ENCODE measurements at places on chromosomes 16 and 17.

- no peak for DNase-seq
Observed at GRCh38 chr17:5952518-5952917, 117.7 kb upstream of the WSCD1 start.

GRCh38 chr17:22303096-22303495, 610.8 kb downstream of the KCNJ18 start:
- no peak for DNase-seq

- DNase-seq, result no peak
Observed at GRCh38 chr17:75785016-75785890, 647 bp downstream of the UNK start.

- DNase-seq, result no peak
Observed at GRCh38 chr17:31582151-31582907, 190.9 kb downstream of the RAB11FIP4 start.

DNA sequence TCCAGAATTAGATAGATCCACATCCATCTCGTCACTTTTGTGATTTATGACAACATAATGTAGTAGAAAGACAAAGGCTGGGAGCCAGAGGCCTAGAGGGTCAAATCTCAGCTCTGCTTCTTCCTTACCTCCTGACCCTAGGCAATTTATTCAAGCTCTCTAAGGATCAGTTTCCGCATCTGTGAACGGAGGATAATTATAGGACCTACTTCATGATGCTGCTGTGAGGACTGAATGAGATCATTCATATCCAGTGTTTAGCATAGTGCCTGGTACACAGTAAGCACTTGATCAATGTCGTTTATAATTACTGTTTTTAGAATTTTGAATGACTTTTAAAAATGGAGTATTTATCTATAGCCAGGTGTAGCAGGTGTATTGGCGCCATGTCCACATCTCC, 128.4 kb downstream of the SHISA9 start:
- DNase-seq, result no peak

DNA sequence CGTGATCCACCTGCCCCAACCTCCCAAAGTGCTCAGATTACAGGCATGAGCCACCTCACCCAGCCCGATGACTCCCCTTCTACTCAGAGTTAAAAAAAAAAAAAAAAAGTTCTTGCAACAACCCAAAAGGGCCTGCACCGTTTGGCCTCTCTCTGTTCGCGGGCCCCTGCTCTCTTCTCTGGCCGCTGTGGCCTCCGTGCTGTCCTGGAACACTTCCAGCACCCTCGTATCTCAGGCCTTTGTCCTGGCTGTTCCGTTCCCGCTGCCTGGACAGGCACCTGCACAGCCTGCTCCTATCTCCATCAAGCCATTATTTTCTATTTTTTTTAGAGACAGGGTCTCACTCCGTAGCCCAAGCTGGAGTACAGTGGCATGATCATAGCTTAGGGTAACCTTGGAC, 10.8 kb downstream of the MYO1C start:
- no peak for DNase-seq

DNA sequence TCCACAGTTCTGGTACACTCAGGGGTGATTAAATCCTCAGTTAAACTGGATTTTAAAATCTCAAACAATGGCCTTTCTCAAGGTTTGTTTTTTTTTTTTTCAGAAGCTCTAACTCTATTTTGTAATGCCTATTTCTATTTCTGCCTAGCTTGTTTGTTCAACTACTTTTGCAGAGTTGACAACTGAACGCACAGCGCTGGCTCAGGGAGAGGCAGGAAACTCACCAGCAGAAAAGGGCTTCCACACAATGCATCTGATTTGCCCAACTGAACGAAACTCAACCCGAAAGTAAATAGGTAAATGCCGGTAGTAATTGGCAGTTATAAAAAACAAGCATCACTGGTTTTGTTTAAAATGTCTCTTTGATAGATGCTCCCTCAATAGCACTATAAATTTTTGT, 52.7 kb upstream of the CNEP1R1 start:
- DNase-seq, result no peak

GRCh38 chr16:31217136-31217530, 198 bp upstream of the PYDC1 start:
- DNase-seq, result no peak

GRCh38 chr17:4318186-4318585, 48.3 kb downstream of the UBE2G1 start:
- no peak for DNase-seq

- no peak for DNase-seq
Observed at GRCh38 chr17:17079336-17079735, 37.1 kb downstream of the MPRIP start.

- DNase-seq, result no peak
Observed at GRCh38 chr17:80698297-80698696, 153.7 kb downstream of the RPTOR start.

DNA sequence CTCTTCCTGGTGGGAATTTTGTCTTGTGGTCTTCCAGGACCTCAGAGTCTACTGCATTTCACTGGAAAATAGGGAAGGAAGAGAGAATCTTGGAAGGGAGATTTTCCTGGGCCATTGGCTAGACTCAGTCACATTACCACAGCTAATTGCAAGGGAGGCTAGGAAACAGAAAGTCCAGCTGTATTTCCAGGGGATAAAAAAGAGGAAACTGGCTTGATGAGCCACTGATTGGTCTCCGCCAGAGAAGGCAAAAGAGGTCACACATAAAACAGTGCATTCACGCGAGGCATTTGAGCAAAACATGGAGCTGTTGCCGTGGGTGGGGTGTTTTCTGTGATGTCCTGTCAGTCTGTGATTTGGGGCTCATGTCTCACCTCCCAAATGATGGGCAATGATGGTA, 345.3 kb downstream of the FOXL1 start:
- DNase-seq, result no peak

- DNase-seq, result no peak
Observed at GRCh38 chr17:34997355-34997862, 17.1 kb downstream of the LIG3 start.

DNA sequence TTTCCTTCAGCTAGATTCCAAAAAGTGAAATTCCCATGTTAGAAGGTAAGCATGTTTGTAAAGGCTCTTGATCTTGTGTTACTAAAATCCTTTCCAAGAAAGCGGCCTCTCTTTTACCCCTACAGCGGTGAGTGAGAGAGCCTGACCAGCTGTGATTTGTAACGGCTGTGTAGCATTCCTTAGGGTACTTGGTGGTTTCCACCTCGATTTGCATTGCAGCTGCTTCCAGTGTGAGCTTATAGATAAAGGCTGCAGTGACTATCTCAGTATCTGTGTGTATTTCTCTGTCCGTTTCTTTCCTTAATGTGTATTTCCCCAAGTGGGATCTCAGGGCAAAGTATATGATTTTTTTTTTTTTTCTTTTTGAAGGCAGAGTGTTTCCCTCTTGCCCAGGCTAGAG, 169.4 kb downstream of the SNX29 start:
- no peak for DNase-seq

GRCh38 chr17:83189044-83190003, 109.9 kb downstream of the METRNL start:
- peak; percentile 63 for DNase-seq

DNA sequence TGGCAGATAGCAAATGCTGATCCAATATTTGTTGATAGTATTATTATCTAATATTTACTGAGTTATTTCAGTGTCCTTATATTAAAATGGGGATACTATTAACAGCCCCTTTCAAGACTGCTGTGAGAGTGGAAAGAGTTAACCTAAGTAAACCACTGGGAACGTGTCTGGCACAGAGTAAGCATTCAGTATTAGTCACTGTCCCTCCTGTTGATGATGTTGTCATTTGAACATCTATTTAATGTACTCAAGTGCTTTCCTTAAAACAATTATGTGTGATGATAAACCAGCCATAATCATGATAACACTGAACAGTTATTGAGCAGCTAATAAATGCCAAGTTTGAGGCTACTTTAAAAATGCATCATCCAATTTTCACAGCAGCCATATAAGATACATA, 135.7 kb upstream of the XYLT1 start:
- DNase-seq, result no peak

GRCh38 chr17:61534414-61534813, 56.6 kb downstream of the NACA2 start:
- no peak for DNase-seq

DNA sequence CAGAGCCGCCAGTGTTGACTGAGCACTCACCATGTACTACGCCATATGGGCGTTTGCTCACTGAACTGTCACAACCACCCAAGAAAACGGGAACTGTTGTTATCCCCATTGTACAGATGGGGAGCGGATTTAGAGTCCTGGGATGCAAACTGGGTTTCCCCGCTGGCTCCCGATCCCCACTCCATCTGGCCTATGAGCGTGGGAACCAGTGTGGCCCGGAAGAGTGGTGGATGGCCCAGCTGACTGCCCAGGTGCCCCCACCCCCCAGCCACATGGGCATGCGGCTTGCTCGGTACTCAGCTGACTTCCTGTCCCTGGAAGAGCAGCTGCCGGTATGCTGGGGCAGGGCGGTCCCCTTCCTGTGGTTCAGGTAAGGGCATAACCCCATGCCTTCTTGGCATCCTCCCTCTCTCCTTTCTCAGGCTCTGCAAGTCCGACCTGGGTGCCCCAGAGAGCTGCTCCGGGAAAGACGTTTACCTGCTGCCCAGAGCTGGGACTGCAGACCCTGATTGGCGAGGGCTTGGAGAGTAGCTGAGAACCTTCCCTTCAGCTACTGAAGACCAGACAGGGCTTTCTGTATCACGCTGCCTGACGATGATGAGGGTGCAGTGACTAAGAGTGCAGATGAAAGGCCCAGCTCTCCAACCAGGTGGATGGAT, 16.2 kb downstream of the SOCS3 start:
- no peak for DNase-seq

GRCh38 chr16:77960766-77961165, 61.6 kb upstream of the CLEC3A start:
- DNase-seq, result no peak

DNA sequence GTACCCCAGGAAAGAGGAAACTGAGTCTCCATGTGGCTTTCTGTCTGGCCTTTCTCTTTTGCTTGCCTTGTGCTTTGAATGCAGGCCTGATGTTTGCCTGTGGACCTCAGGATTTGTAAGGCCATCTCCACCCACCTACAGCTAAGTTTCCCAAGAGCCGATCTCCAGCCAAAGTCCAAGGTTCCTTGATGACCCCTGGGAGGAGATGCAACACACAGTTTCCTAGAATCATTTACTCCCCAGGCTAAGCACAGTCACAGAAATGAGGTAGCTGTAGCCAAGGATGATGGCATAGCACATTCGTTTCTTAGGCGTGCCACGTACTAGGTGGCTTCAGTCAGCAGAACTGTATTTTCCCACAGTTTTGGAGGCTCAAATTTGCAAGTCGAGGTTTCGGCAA, 595.4 kb downstream of the MAF start:
- DNase-seq, result no peak

DNA sequence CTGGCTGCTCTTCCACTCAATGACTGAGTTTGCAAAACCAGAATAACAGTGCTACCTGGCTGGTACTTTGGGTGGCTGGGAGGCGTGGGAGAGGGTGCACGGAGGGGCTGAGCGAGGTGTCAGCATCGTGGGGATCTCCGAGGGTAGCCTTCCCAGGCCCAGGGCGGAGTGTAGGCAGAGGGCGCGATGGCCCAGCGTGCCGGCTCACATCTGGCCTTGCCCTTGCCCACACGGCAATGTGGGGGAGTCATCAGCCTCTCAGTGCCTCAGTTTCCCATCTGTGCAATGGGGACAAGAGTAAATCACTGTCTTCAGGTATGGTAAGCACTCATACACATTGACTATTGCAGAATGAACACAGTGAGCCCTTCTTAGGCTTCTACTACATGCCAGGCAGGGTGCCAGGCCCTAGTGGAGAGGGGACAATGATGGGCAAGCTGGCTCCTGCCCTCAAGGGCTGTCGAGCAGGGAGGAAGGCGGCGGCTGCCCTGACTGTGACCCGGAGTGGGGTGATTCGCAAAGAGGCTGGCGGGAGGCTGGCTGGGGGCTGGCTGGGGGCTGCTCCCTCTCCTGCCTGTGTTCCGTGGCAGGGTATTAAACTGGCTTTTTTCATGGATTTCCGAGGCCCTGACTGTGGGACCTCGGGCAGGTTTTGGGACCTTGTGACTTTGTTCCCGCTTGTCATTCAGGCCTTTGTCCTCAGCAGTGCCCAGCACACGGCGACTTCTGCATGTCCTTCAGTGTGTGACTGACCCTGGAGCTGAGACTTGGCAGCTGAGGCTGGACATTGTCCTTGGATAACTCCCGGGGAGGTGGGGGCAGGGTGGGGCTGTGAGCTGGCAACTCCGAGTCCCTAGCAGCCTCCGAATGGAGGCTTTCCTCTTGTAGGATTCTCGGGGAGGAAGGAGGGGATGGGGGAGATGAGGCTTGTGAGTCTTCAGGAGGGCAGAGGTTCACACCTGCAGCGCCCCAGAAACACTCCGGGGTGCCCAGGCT, 243.1 kb downstream of the SEC14L1 start:
- DNase-seq, result no peak

DNA sequence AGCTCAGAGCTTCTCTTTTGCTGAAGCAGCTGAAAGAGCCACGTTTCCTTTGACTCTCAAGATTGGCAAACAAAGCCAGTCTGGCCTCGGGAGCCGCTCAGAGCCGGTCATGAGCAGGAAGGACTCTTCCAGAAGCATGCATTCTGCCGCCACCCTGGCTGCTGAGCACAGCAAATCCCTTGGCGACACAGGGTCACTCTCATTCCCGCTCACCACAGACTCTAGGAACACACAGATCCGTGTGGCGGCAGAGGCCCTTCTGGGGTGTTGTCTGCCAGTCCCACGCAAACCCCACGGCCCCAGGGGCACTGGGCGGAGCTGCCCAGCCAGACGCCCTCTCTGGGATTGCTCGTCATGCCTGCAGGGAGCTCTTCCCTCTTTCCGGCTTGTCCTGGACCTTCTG, 157.0 kb downstream of the C16orf95 start:
- DNase-seq, result no peak

DNA sequence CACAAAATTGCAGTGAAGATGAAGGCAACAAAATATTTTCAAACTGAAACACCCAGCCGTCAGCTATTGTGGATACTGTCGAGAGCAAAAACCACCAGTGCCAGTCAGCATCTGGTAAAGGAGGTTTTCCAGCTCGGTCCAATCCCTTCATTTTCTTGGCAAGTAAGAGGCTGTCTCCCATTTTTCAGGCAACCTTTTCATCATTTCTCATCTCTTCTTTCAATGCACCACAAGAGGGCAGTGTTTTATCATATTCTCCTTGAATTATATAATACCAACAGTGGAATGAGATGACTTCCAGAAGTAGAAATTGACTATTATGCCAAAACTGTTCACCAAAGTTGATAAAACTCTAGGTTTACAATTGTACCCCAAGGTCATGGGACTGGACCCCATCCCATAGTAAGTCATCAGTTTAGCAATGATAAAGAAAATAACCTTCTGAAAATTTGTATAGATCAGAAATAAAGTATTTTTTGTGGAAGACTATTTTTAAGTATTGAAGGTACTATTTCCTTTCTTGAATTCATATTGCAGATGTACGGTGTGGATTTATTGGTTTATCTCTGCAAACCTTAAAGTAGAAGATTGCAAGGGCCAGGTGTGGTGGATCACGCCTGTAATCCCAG, 16.8 kb downstream of the NQO1 start:
- peak; percentile 48 for DNase-seq

- no peak for DNase-seq
Observed at GRCh38 chr16:4511441-4512082, 27.0 kb downstream of the CDIP1 start.
